ENCODE measurements at places on chromosomes 7 and 10.
A peak's percentile ranks its signal among the peaks of the same experiment; 100 is the strongest.

GRCh38 chr7:138864667-138865066 lies 66.7 kb upstream of the ATP6V0A4 start:
- DNase-seq: no peak

- no peak for DNase-seq
These were observed 323.1 kb downstream of the TFEC start for GRCh38 chr7:115707258-115708012.

GRCh38 chr10:61702584-61702983 lies 39.9 kb downstream of the CABCOCO1 start:
- DNase-seq: no peak

- no peak for DNase-seq
These were observed 4.0 kb upstream of the COL28A1 start for GRCh38 chr7:7539711-7540110.

GRCh38 chr7:32163141-32163806 lies 93.1 kb upstream of the PDE1C start:
- DNase-seq: no peak

DNA sequence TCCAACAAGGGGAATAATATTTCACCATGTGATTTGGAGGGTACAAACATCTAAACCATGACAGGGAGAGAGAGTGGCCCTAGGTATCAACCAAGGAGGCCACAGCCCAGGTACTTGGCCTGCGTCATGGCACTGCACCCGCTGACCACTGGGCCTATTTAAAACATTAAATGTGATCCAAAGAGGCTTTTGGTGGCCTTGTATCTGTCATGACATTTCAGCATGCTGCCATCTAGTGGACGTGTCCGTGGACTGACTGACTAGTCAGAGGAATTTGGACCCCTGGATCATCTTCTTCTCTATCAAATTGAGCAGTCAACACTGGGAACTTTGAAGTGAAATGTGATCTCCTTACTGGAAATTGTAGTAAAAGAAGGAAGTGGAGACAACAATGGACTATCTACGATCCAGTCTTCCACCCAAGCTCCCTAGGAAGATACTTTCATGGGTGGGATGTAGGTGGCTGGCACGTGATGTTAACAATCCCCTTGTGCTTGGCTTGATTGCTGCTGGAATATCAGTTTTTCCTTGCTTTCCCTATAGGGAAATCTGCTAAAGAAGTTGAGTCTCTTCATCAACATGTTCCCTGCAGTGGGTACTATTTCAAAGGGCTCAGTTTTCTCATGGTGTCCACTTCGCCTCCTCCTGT lies 24.6 kb upstream of the ITGA8 start:
- DNase-seq: no peak

DNA sequence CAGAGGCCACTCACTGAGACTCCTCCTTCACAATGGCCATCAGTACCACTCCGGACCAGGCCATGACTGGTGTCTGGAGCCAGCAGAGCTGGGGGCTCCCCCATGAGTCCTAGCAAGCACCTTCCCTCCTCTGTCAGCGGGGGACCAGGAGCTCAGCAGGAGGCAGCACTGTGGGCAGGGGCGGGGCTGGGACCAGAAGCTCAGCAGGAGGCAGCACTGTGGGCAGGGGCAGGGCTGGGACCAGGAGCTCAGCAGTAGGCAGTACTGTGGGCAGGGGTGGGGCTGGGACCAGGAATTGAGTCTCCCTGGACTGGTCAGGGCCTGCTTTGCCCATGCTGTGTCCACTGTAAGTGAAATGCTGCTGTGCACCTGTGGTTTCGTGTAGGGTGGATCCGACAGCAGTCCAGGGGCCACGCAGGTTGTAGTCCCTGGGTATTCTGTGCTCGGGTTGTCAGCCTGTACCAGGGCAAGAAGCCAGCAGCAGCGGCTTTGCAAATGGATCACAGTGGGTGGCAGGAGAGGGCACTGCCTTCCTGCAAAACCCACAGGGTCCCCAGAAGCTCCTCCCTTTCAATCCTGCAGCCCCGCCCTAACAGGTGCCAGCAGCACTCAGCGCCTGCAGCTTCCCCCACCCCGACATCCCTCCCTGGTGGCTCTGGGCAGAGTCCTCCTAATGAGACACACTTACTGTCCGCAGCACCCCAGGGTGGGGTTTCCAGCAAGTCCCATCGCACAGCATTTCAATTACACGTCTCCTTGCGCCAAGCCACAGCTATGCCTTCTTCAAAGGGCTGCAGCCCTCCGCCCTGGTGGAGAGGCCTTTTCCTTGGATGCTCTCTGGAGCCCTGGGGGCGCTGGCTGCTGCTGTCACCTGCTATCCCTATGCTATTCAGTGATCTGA lies 220.5 kb downstream of the TCERG1L start:
- DNase-seq: peak; percentile 67

GRCh38 chr10:4617589-4617988 lies 208.4 kb upstream of the AKR1E2 start:
- no peak for DNase-seq

- DNase-seq: no peak
These were observed 134.2 kb downstream of the ELFN1 start for GRCh38 chr7:1804310-1804709.

DNA sequence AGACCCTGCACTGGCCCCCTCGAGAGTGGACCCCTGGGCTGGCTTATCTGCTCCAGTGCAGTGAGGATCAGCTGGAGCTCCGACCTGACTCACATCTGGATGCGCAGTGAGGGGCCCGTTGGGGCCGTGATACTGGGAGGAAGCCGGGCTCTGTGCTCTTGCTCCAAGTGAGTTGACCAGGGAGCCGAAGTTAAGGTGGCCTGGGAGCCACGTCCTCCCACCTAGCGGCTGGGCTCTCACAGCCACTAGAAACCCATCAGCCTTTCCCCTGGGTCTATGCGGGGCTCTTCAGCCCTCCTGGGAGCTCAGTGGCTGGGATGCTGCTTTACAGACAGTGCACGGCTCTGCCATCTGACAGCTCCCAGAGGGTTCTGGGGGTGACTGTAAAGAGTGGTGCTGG lies 9.1 kb downstream of the ALKBH4 start:
- no peak for DNase-seq

GRCh38 chr10:77286531-77287508 lies 350.8 kb downstream of the KCNMA1 start:
- DNase-seq: no peak

- DNase-seq: no peak
These were observed 183.9 kb downstream of the LRRN3 start for GRCh38 chr7:111274857-111275256.

DNA sequence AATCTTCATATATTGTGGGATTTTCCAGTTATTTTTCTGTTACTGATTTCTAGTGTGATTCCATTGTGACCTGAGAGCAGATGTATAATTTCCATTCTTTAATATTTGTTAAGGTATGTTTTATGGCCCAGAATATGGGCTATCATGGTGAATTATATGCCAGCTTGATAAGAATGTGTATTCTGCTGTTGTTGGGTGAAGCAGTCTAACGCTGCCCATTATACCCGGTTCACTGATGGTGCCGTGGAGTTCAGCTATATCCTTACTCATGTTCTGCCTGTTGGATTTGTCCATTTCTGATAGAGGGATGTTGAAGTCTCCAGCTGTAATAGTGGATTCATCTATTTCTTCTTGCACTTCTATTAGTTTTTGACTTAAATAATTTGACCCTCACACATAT lies 41.7 kb downstream of the DYNC2I1 start:
- DNase-seq: no peak

GRCh38 chr7:141466151-141466904 lies 84.9 kb upstream of the AGK start:
- DNase-seq: no peak

DNA sequence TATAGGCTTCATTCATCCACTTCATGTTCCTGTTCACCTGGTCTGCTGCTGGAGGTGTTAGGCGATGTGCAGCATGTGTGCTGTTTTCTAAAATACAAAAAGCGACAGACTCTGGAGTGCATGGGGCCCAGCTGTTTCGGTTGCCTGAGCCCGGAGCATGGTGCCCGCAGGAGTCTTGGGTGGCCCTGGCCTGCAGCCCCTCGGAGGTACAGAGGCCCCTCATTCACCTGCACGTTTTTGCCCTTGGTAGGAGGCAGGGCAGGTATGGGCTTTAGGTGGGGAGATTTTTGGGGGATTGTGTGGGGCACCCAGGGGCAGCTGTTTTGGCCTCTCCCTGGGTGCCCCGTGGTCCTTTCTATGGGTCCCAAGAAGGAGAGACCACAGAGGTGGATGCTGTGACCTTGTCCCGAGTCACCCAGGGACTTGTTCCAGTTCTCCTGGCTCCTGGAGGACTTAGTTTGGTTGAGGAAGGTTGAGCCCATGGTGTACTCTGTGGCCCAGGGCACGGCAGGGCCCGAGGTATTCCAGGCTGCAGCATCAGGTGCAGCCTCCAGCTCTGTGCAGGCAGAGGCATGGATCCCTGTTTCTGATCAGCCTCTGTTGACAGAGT lies 130.7 kb downstream of the TRRAP start:
- DNase-seq: no peak

DNA sequence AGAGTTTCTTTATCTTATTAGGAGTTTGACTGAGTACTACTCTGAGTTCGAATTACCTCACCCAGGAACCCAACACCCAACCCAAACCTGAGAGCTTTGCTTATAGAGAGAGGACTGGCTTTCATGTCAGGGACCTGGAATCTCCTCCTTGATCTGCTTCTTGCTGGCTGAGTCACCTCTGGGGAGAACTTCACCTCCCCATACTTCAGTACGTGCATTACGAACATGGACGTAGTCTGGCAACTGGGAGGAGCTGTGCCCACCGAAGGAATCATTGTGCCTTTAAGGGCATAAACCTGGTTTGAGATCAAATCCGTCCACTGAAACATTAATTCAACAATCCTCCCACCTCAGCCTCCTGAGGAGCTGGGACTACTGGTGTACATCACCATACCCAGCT lies 12.2 kb upstream of the PSAP start:
- no peak for DNase-seq

DNA sequence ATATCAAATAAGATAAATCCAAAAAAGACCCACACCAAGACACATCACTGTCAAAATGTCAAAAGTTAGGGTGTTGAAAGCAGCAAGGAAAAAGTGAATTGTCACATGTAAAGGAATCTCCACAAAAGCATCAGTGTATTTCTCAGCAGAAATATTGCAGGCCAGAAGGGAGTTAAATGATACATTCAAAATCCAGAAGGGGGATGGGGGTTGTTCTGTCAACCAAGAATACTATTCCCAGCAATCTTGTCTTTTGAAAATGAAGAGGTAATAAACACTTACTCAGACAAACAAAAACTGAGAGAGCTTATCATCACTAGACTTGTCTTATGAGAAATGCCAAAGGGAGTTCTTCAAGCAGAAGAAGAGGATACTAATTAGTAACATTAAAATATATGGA lies 191.1 kb upstream of the NOBOX start:
- no peak for DNase-seq

DNA sequence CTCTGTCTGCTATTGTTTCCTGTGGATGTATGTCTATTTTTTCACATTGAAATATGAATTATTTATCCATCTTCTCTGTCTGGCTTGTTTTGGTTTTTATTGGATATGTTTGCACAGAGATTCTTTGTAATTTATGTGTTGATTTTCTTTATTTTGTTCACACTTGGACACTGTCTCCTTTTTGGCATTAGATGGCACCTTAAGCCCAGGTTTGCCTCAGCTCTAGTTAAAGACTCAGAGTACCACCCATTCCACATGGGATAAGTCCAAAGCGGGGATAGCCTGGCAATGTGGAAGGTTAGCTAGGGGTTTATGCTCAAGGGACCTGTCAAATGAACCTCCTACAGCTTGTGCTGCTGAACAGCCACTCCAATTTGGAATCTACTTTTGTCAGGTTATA lies 14.1 kb downstream of the FEZF1 start:
- DNase-seq: no peak

- DNase-seq: no peak
These were observed 524.8 kb upstream of the SORCS1 start for GRCh38 chr10:107689323-107689722.

- no peak for DNase-seq
These were observed 70.8 kb upstream of the ASAH2 start for GRCh38 chr10:50322077-50322476.

- no peak for DNase-seq
These were observed 29.5 kb downstream of the TACC2 start for GRCh38 chr10:122018491-122018890.

DNA sequence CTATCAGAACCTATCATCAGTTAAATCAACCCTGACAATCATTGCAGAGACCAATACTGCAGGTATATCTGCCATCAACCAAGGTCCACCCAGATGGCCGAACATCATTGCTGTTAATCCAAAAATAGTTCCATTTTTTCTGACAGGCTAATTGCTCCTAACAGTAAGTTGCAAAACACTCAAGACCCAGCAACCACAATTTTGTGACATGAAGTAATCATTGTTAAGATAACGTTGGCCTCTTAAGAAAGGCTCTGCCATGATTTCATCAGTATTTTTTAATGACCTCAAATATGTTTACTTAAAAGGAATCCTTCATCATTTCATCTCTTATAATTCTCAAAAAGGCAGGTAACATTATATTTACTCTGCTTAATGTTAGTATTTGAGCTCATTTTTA lies 553.4 kb upstream of the POM121L12 start:
- DNase-seq: no peak

- DNase-seq: no peak
These were observed 123.0 kb upstream of the SGCE start for GRCh38 chr7:94778711-94779459.

- DNase-seq: no peak
These were observed 17.0 kb downstream of the CDK14 start for GRCh38 chr7:90613088-90613498.

DNA sequence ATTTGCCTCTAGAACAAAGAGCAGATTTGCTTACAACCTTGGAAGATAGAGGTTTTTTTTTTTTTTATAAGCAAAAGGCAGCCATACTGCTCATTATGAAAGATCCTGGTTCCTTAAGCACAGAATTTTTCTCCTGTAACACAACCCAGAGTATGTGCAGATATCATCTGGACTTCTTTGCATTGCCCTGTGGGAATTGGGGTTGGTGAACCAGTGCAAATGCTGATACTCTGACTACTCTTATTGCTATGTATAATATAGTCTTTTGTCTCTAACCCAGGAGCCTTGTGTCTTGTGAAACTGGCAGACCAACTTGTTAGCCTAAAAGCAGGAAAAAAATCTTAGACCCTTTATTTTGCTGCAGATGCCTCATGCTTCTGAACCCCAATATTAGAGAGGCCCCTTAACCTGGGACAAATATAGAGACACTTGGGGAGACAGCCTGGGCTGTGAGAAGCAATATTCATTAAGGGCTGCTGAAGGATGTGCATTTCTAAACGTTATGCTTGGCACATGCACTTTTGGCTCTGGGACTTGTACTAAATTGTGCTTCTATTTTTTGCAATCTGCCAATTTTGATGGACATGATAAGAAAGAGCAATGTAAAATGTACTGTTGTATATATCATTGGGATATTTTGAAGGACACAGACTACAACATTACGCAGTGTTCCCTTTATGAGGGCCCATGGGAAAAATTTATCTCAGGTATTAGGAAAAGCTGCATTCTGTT lies 78.9 kb downstream of the ANLN start:
- no peak for DNase-seq

- peak; percentile 78 for DNase-seq
These were observed 1.7 kb downstream of the KLF6 start for GRCh38 chr10:3783316-3783681.

- peak; percentile 83 for DNase-seq
These were observed 21.0 kb downstream of the UPP1 start for GRCh38 chr7:48109848-48110663.
